ENCODE measurements at places on chromosomes 6 and 20.
A peak's percentile ranks its signal among the peaks of the same experiment; 100 is the strongest.

GRCh38 chr6:52499026-52499425 lies 77.8 kb downstream of the TRAM2 start:
- DNase-seq = no peak

DNA sequence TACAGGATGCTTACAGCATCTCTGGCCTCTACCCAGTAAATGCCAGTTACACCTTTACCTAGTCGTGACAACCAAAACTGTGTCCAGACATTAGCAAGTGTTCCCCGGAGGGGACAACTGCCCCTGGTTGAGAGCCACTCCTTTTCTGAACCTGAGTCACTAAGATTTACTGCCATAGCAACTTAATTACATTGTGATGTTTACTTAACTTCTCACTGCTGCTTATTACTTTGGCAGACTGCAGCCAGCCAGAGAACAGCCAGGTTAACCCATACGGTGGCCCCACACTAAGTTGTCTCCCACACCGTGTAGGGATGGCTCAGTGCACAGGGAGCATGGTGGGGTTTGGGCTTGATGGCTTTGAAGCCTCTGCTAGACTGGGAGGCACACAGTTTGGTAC lies 204.7 kb upstream of the SULF2 start:
- no peak for DNase-seq

- no peak for DNase-seq
Observed at GRCh38 chr6:90053614-90054013, 159.3 kb downstream of the GJA10 start.

DNA sequence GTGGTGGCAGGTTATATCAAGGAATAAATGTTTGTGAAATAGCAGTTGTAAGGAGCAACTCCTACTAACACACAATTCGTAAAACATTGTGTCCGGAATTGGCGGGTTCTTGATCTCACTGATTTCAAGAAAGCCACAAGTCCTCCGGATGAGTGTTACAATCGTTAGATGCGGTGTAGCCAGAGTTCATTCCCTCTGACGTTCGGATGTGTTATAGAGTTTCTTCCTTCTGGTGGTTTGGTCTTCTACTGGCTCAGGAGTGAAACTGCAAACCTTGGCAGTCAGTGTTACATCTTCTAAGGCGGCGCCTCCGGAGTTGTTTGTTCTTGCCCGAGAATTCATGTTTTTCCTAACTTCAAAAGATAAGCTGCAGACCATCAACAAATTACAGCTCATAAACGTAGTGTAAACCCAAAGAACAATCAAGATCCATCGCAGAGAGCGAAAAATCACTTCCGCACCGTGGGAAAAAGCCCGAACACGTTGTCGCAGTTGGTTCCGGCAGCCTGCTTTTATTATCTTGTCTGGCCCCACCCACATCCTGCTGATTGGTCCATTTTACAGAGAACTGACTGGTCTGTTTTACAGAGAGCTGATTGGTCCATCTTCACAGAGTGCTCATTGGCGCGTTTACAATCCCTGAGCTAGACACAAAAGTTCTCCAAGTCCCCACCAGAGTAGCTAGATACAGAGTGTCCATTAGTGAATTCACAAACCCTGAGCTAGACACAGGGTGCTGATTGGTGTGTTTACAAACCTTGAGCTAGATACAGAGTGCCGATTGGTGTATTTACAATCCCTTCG lies 58.2 kb downstream of the TRIM27 start:
- peak; percentile 64 for DNase-seq

DNA sequence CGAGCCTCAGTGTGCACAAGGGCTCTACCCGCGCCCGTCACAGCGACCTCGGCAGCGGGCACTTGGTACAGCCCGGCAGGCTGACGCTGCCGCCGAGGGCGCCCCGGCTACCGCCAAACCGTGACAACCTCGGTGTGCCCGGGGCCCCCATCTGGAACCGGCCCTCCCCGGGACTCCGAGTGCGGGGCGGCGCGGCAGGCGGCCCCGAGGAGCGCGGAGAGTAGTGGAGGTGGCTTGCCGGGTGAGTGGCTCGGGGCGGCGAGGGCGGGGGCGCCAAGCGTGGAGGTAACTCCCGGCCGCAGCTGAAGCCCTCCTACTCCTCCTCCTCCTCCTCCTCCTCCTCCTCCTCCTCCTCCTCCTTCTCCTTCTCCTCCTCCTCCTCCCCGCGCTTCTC lies at the start of gene ISM1:
ISM1 (plus strand) TSS at position 371 of the 394 bp plus-strand sequence. CDS start 503 bp downstream, outside the sequence.
- peak; percentile 29 for DNase-seq

- no peak for DNase-seq
Observed at GRCh38 chr6:136763716-136764516, 28.4 kb downstream of the MAP3K5 start.

- DNase-seq = peak; percentile 81
Observed at GRCh38 chr20:31674895-31675827, 37.4 kb downstream of the COX4I2 start.

- DNase-seq = no peak
Observed at GRCh38 chr6:162217058-162217457, 510.5 kb downstream of the PRKN start.

DNA sequence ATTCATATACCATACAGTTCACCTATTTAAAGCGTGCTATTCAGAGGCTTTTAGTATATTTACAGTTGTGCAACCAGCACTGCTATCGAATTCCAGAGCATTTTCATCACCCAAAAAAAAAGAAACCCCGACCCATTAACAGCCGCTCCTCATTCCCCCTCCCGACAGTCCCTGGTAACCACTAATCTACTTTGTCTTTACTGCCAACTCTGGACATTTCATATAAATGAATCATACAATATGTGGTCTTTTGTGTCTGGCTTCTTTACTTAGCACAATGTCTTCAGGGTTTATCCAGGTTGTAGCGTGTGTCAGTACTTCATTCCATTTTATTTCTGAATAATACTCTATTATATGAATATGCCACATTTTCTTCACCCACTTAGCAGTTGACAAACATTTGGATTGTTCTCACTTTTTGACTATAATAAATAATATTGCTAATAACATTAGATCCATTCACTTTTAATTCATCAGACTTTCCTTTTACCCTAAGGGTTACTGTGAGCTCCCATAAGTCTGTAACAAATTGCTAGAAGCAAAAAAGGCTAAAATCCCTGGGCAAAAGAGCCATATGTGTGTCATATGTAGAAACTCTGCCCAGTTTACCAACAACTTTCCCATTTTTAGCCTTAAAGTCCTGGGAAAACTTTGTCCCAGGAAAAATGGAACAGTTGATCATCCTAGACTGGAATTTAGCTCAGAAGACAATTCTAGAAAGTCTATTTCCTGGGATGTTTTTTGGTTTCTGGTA lies 23.2 kb upstream of the ROS1 start:
- DNase-seq = no peak

GRCh38 chr6:31978831-31979230 lies 3.0 kb upstream of the C4A start:
- no peak for DNase-seq

- DNase-seq = no peak
Observed at GRCh38 chr6:73309535-73309784, 44.6 kb downstream of the DPPA5 start.

- no peak for DNase-seq
Observed at GRCh38 chr6:143005816-143006215, 54.9 kb upstream of the AIG1 start.

DNA sequence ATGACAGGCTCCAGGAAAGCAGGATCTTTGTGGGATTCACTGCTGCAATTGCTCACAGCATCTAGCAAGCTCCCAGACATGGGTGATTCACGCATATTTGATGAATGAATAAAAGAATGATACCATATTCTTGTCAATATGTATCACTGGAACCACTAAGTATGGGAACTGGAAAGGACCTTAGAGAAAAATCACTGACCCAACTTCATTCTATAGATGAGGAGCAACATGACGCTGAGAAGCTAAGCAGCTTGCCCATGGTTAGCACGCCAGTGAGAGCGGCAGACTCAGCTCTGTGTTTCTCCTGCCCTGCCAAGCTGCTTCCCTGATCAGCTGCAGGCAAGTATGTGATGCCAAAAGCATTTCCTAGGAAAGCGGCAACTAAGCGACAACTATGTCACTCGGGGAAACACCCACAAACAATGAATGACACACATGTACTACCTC lies 66.8 kb downstream of the PPP1R3G start:
- DNase-seq = no peak

GRCh38 chr6:139885909-139886308 lies 511.5 kb upstream of the CITED2 start:
- no peak for DNase-seq

- peak; percentile 84 for DNase-seq
Observed at GRCh38 chr20:63686492-63687321, 9.7 kb upstream of the TNFRSF6B start.

GRCh38 chr6:19477563-19477962 lies 359.6 kb upstream of the ID4 start:
- no peak for DNase-seq

DNA sequence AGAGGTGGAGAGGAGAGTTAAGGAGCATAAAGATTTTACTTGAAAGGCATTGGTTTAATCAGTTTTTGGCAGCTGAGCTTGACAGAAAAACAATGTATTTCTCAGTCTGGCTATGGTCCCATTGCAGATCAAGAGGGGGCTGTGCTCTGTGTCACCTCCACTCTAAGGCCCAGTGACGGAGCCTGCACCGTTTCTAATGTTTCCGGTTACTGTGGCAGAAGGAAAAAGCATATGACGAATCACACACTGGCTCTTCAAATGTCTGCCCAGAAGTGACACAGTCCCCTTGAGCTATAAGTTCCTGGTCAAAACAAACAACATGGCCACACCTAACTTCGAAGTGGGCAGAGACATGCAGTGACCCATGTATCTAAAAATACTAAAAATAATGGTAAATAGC lies 372.0 kb downstream of the PLCB1 start:
- DNase-seq = no peak

- no peak for DNase-seq
Observed at GRCh38 chr20:51054233-51054632, 31.3 kb upstream of the KCNG1 start.

GRCh38 chr6:137879299-137879698 lies 12.2 kb downstream of the TNFAIP3 start:
- no peak for DNase-seq

- DNase-seq = no peak
Observed at GRCh38 chr20:8862092-8862491, 206.8 kb upstream of the PLCB4 start.

GRCh38 chr20:53959911-53960578 lies 110.3 kb downstream of the BCAS1 start:
- no peak for DNase-seq

DNA sequence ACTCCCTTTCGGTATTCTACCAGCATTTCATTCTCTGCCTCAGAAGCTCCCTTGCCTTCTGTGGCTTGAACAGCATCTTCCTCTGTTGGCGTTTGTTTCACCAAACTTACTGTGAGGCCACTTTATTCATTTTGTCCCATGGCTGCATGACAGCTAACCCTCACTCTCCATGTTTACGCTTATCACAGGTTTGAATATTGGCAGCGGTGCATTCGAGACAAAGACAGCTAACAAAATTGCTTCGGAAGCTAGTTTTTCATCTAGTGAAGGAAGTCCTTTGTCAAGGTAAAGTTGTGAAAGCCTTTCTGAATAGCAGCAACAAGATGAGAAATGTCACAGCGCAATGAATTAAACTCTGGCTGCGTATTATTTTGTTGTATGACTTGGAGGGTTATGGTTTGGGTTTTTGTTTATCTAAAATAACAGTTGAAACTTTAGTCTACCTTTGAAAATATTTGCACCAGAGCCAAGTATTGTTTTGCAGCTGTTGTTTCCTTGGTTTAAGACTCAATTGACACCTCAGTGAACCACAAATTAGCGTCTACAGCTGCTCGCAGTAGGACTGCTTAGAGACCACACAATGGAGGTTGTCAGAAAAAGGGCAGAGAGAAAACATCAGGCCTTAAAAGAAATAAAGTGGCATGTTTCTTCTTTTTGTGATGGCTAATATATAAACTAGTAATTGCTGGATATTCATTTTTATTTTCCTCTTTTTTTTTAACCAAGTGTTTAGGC lies 70.4 kb upstream of the XRN2 start:
- no peak for DNase-seq

DNA sequence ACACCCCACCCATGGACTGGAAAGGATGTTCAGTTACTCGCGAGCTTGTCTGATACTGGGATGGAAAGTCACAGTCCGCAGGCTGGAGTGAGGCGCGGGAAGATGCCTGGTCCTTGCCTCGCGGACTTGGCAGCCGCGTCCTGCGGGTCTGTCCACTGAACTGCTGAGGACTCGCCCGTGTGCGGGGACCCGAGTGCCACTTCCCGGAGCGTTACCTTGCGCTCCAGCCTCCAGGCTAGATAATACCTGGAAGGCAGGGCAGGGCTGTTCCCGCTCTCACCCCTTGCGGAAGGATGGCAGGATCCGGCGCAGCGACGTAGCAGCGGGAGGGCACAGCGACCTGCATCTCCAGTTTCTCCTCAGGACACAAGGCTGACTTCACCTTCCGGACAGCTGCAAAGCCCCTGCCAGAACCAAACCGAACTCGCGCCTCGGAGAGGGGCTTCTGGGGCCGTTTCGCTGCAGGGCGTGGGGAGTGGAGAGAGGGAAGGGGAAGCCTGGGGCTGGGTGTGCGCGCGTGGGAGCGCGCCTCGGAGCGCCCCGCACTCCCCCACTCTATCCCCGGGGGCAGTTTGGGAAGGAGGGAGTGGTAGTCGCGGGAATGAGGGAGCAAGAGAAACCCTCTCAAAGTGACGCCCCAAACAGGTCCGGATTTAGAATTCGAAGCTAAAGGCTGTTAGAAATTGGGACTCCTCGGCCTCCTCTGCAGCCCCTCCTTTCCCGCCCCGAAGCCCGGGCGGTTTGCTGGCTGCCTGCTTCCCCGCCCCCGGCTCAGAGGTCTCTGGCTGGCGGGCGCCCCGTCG lies at the start of gene KCNQ5:
KCNQ5 (plus strand) TSS at position 774 of the 803 bp plus-strand sequence.
- no peak for DNase-seq

DNA sequence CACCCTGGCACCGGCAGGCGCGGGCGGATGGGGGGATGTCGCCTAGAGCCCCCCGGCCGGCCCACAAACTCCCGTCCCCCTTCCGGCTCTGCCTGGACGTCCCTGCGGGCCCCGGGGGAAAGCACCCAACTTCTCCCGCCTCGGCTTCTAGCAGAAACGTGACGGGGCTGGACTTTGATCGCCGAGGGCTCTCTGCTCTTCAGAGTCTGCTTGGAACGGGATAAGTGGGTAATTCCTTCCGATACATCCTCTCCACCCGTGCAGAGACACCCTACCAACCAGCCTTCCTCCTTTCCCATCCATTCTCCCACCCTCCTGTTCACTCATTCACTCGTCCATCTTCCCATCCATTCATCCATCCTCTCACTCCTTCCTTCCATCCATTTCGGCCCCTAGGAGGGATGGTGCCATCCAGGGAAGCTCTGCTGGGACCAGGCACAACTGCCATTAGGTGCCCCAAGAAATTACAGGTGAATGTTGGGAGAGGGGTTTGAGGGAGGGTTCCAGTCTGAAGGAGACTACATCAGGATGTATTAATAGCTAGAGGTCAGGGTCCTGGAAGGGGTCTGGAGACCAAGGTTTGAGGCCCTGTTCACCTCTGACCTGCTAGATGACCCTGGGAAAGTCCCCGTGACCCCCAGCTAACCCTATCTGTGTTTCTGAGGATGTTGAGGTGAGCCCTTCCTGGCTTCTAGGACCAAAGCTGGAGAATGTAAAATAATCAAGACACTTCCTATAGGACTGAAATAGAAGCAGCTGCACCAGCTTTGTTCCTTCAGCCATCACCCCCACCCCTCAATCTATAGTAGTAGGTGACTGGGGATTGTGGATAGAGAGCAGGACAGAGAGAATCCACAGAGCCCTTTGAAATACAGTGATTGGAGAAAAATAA lies 538 bp downstream of the TTLL9 start:
- no peak for DNase-seq

GRCh38 chr6:122778985-122779661 lies 393 bp upstream of the FABP7 start:
- DNase-seq = no peak
